Thyroid gland (tissue), 4 donors: ENCODE measurements at places on chromosomes 5 and 9. TPM values are rescaled to one million over a fixed set of nuclear protein-coding genes. Genes with fewer than 3 reads are reported as not detected.

DNA sequence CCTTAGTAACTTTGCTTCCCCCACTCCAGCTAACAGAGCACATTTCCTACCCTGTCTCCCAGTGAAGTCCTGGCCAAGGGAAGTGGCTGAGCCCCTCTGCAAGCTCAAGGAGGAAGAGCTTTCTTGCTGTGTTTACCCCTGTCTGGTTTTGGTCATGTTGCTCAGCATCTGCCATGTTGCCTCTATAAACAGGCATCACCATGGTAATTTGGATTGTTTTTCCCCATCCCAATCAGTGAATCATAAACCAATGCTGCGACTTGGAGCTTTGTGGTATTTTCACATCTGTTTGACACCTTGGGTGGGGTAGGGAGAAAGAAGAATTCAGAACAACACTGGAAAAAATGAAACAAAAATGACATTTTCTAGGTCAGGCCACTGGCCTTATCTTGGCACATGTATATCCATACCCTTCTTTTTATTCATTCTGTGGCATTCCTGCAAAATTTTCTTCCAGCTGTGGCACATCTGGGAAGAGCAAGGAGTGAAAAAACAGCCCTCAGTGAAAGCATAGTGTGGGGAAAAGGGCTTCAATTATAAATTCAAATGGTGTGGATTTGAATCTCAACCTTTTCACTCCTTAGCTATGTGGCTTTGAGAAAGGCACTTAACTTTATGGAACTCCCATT lies 42.5 kb downstream of the SLIT3 start:
- DNase-seq, result no peak

GRCh38 chr9:324971-325370 lies 110.3 kb downstream of the DOCK8 start:
- DNase-seq, result no peak

- no peak for DNase-seq
Observed at GRCh38 chr5:144304688-144305087, 134.0 kb downstream of the KCTD16 start.

GRCh38 chr5:81762401-81762800 lies 11.5 kb upstream of the SSBP2 start:
- DNase-seq, result no peak

DNA sequence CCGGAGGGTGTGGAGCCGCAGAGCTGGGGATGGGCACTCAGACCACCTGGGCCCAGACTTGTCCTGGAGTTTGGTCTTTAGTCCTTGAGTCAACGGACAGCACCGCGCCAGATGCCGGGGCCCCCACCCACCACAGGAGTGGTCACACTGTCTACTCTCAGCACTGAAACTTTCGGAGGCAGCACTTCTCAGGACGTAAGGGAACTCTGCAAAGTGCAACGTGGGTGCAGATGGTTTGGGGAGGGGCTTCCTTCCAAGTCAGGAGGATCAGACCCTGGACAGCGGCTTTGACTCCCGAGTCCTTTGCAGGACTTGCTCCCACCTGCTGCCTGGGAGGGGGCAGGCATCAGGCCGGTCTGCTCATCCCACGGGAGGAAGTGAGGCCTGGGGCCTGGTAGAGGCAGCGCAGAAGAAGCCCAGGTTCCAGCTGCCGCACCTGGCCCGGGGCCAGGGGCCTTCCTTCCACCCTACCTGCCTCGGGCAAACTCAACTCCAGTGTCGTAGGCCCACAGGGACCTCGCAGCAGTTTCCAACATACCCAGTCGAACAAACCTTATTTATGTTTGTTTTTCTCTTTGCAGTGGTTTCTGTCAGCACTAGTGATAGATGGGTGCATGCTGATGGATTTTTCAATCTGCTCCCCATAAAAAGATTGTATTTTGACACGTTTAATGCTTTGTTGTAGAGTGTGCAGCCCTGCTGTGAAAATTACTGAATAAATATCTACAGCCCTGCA lies 149.8 kb upstream of the PPP1R26 start:
- no peak for DNase-seq

KCNMB1 gene
- 0.22 TPM for total RNA-seq

SUSD1 gene
- total RNA-seq, result 9.5 TPM

TJP2 gene
- 200 TPM for total RNA-seq
